ENCODE measurements at places on chromosomes 4 and X.

GRCh38 chr4:106289737-106290136, 26.3 kb downstream of the TBCK start:
- DNase-seq, result no peak

DNA sequence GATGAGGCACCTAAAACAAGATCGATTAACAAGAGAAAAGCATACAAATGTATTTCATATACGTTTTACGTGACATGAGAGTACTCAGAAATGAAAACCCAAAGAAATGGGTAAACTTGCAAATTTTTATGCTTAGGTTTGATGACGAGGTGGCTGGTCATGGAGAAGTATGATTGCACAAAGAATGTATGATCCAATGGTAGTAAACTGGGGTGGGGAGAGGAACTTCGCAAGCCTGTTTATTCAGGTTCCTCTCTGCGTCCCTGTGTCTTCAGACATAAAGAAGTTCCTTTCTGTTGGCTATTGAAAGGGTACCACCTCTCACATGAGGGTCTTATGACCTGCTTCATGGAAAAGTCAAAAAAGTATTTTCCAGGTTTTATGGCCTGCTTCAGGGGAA, 309.2 kb downstream of the BCOR start:
- no peak for DNase-seq

DNA sequence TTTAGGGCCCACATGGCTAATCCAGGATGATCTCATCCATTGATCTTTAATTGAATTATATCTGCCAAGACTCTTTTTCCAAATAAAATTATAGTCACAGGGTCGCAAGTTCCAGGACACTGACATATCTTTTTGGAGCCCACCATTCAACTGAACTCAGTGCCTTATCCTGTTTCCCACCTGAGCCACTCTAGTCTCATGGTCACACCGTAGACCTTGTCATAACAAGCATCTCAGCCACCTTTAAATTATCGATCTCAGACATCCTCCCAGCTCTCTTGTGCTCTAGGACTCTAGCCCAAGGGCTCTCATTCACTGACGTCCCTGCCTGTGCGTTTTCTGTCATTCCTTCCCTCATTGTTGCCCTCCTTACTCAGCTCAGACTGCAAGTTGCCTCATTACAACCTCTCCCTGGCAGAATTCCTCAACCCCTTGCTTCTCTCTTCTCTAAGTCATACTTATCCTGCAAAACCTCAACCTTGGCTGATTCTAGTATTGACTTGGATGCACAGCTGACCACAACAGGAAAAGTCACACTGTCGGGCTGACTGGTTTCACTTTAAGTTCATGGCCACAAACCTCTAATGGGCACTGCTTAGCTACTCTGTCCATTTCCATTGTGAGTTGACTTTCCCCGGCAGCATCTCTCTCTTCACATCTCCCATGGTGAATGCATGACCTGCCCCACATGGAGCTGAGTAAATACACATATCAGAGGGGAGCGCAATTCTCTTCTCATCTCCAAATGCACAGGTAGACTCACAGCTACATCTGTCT, 91.0 kb upstream of the TRIM2 start:
- DNase-seq, result no peak

- DNase-seq, result no peak
These were observed 59.3 kb upstream of the HS3ST1 start for GRCh38 chr4:11487868-11488544.

DNA sequence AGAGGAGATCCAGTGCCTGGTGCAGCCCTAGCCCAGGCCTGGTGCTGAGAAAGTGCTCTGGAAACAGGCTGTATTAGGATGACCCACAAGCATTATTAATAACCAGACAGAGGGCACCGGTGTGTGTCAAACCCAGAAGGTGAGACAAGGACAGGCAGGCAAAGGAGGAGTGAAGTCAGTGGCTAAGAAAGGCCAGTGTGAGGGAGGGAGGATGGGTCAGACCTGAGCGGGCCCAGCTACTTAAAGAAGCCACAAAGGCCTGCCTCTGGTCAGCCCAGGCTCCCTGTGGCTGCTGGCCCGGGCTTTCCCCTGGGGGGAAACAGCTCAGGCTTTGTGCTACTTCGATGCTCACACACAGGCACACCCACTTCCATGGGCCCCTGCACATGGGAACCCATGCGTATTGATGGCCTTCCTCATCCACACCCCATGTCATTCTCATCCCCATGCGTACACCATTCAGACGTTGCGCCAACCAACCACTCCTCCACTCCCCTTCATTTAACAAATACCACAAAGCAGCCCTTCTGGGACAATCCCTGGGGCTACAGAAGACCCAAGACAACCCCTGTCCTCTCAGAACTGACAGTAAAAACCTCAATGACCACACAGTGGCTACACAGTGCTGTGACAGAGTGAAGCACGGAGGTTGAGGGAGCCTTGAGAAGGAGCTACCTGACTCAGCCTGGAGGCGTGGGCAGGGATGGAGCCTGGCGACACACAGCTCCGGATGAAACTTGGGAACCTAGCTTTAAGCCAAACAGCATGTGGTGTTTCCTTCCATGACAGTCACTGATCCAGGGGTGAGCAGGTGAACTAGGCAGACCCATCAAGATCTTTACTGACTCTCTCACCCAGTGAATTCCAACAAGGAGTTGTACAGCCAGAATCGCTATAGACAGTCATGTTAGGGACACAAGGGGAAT, 24.9 kb upstream of the MTM1 start:
- DNase-seq, result no peak

- no peak for DNase-seq
These were observed 187.5 kb downstream of the QDPR start for GRCh38 chr4:17324386-17324830.

GRCh38 chr4:114857831-114858230, 255.6 kb downstream of the NDST4 start:
- no peak for DNase-seq

GRCh38 chr4:10164877-10165283, 48.3 kb upstream of the WDR1 start:
- DNase-seq, result peak; percentile 15

GRCh38 chr4:7196288-7196651, 3.9 kb downstream of the SORCS2 start:
- DNase-seq, result no peak

DNA sequence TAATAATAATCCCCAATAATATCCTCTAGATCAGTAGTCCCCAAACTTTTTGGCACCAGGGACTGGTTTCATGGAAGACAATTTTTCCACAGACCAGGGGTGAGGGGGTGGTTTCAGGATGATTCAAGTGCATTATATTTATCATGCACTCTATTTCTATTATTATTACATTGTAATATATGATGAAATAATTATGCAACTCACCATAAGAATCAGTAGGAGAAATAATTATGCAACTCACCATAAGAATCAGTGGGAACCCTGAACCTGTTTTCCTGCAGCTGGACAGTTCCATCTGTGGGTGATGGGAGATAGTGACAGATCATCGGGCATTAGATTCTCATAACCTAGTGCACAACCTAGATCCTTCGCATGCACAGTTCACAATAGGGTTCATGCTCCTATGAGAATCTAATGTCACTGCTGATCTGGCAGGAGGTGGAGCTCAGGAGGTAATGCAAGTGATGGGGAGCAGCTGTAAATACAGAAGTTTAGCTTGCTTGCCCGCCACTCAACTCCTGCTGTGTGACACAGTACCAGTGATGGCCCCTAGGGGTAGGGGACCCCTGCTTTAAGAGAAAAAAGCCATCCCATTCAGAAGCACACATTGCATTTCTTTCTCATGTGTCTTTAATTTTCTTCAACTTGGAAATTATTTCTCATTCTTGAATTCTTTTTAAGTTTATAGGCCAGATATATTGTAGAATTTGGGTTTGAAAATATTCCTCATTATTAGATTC, 16.0 kb upstream of the SH3RF1 start:
- no peak for DNase-seq

DNA sequence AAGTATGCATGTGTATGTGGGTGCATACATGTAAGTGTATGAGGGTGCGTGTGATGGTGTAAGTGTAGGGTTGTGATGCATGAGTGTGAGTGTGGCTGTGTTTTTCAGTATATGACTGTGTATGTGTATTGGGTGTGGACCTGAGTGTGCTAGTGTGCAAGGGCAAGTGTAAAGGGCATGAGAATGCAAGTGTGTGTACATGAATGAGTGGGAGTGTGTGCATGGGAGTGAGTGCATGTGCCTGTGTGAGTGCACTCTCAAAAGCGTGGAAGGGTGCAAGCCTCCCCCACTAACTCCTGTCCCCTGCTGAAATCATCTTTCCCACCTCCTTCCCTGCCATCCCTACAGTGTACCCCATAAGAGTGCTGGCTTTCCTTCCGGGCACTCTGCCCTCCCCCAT, 225.1 kb upstream of the PRKX start:
- no peak for DNase-seq

DNA sequence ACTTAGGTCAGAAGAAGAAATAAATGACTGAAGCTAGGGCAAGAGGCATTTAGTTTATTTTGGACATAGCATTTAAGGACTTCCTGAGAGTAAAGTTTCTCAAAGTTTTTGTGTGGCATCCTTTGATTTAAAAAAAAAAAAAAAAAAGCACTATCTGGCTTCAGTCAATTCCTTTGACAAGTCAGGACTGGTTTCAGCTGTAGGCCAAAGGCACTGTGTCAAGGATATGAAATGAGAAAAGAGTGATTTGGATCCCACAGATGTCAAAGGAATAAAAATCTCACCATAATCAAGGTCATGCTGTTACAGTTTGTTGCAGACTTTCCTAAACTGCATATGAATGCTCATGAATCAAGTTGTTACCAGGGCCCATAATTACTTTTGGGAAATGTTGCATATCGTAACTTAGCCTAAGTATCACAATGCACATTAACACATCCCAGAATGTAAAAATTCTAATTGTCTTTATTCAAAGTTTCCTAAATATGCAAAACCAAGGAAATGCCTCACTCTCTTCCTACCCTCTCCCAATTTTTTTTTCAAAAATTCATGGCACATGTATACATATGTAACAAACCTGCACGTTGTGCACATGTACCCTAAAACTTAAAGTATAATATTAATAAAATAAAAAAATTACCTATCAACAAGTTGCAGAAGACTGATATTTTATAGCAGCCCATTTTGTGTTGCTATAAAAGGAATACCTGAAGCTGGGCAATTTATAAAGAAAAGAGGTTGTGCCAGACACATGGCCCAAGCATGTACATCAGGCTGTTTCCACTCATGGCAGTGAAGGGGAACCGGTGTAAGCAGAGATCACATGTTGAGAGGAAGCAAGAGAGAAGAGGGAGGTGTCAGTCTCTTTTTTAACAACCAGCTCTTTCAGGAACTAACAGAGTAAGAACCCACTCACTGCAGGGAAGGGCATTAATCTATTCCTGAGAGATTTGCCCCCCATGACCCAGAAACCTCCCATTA, 33.7 kb upstream of the ADAMTS3 start:
- no peak for DNase-seq

DNA sequence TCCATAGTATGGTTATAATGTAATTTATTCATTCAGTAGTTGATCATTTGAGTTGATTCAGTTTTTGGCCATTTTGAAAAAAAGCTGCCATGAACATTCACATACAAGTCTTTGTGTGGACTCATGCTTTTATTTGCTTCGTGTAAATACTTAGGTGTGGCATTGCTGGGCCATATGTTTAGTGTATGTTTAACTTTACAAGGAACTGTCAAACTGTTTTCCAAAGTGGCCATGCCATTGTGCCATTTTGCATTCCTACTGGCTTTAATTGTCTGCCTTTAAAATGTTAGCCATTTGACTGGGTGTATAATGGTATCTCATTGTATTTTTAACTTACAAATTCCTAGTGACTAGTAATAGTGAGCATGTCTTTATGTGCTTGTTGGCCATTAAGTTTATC, 8.8 kb downstream of the MTM1 start:
- DNase-seq, result no peak

GRCh38 chr4:101230801-101231426, 116.4 kb downstream of the PPP3CA start:
- no peak for DNase-seq

- DNase-seq, result no peak
These were observed 300.3 kb upstream of the IGFBP7 start for GRCh38 chr4:57410331-57411052.

GRCh38 chrX:13366698-13367097, 46.8 kb upstream of the ATXN3L start:
- no peak for DNase-seq

- DNase-seq, result no peak
These were observed 89.2 kb upstream of the GPM6B start for GRCh38 chrX:13906093-13906492.

- no peak for DNase-seq
These were observed 335.2 kb downstream of the FBXW7 start for GRCh38 chr4:152200511-152201333.

DNA sequence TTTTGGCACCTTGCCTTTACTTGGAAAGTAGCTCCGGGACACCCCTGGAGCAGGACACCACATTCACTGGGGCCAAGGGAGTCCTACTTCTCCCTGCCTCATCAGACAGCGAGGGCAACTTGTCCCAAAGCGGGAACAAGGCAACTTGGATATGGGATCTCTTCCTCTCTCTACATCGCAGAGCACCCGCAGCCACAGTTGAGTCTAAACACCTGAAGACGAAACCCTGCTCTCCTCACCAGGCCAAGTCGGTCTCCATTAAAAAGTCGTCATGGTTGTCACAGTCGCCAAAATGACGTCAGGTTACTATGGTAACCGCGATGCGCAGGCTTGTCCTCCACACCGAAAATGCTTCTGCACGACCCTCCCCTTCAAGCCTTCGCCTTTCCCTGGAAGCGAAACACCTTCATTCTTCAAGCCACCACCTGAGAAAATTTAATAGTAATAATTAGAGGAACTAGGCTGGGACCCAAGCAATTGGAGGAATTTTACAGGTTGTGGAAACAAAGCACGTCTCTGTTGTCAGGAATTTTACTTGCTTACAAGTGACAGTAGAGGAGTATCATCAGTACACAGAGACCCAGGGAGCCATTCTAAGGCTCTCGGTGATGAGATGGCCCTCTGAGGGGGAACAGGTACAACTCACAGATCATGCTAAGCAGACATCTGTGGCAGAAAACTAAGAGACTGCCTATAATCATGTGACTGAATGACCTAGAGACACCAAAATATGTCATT, 30.5 kb upstream of the TCEAL4 start:
- DNase-seq, result peak; percentile 85

DNA sequence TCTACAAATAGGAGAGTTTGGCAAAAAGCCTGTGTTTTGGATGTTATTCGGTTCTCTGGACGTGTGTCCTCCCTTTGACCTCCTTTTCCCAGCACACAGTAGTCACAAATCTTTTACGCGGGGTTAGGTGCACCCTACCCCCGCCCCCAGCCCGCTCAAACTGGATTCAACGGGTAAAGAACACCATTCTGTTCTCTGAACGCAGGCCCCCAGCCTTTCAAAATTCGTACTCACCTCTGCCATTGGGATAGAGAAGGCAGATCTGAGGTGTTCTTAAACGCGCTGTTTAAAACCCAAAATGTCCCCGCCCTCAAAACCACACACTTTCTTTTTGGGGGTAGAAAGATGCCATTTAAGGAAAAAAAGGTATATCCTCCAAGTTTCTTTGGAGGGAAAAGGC, 2.7 kb downstream of the LEF1 start:
- no peak for DNase-seq

- DNase-seq, result no peak
These were observed 351.3 kb downstream of the NKX6-1 start for GRCh38 chr4:84147831-84148230.

- no peak for DNase-seq
These were observed 206.2 kb downstream of the PABPC4L start for GRCh38 chr4:133995243-133995960.

Data from H1 (cell line).